ENCODE measurements at places on chromosomes 7 and 10.

GRCh38 chr10:22851865-22852239 is 76.0 kb upstream of the ARMC3 start:
- DNase-seq = no peak

GRCh38 chr10:72557362-72557761 is 68.5 kb downstream of the MICU1 start:
- no peak for DNase-seq

GRCh38 chr10:71188201-71188600 is 24.2 kb upstream of the UNC5B start:
- no peak for DNase-seq

- DNase-seq = no peak
Measured at GRCh38 chr7:135467207-135467711, 42.6 kb downstream of the CNOT4 start.

DNA sequence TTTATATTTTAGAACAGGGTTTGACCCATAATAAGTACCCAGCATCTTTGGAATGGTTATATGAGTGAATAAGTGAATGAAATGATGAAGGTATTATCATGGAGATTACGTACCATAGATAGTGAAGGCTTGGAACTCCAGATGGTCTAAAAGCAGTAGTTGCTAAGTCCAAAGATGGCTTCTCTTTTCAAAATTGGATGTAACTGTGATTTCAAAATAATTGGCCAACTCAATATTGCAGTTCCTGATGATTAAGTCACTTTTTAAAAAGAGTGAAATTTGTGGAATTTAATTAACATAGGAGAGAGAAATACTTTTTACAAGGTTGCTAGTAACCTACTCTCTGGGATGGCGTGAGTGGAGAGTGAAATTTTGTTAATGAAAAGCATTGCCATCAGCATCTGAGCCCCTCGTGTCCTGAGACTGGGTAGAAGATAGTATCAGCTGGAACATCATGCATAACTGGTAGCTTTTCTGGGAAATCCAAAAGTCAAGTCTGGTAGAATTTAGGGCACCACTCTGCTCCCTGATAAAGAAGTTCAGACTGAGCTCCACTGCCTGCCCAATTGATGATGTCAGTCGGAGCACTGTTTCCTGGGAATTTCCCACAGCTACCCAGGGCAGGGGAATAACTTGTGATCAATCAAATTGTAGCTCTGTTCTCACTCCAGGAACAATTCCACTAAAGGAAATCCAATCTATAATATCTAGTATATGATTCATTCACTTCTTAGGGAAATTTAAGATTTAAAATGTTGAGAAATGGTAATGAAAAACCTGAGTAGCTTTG is 3.2 kb downstream of the GPR141 start:
- DNase-seq = no peak

DNA sequence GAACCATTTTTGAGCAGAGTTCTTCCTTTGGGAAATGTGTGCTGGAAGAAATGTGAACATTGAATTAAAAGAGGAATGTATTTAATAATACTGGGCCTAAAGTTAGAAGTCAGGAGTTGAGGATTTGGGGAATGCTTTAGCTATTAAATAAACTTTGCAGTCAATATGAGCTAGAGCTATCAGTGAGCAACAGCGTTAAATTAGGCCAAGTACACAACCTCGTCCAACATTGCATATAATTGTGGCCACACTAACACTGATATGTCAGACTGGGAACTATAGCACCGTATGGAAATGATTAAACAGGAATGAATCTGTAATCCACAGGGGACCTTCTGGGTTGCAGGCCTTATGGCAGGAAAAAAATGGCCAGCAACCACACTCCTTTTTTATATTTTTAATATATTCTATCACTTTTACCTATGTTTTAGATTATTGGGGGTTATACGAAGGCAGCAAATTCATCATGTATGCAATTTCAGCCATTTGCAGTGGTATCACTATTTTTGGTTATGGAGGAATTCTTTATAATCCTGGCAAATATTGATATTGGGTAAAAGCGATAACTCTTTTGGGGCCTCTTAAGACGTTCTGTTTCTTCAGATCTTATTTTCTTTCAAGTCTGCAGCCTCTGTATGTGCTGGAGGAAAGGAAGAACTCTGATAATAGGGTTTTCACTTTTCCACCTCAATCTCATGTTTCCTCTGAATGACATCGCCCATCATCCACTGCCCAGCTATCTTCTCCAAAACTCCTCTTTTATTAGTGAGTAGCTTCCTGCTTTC is 236.3 kb upstream of the PLXDC2 start:
- DNase-seq = no peak

DNA sequence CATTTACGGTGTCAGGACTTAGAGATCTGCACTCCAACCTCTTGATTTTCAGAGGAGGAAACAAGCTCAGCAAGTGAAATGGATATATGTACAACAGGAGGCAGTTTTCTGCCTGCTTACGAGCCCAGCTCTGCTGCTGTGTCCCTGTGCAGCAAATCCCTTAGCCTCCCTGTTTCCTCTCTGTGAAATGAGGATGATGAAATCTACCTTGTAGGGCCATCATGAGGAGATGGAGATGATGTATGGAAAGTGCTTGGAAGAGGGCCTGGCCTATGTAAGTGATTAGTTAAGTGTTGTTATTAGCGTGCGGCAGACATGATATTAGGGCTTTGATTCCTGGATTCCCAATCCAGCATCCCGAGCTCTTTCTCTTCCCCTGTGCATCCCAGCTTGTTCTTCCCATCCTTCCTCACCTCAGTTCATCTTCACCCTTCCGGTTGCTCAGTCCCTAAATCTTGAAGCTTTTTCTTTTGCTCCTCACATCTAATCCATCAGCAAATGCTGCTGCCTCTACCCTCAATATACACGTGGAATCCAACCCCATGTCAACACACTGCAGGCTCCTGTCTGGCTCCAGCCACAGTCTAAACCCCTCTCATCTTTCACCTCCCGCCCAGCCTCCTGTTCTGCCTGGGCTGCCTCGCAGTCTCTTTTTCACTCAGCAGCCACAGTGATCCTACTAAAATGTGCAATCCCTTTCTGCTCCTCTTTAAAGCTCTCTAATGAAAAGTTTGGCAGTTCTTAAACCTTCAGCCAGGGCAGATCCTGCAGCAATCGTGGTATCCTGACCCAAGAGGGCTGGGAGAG is 113.8 kb downstream of the MARCHF5 start:
- DNase-seq = no peak

- DNase-seq = no peak
Measured at GRCh38 chr7:29495653-29496052, 68.0 kb upstream of the PRR15 start.

- DNase-seq = no peak
Measured at GRCh38 chr7:108078211-108078673, 51.9 kb downstream of the LAMB4 start.

DNA sequence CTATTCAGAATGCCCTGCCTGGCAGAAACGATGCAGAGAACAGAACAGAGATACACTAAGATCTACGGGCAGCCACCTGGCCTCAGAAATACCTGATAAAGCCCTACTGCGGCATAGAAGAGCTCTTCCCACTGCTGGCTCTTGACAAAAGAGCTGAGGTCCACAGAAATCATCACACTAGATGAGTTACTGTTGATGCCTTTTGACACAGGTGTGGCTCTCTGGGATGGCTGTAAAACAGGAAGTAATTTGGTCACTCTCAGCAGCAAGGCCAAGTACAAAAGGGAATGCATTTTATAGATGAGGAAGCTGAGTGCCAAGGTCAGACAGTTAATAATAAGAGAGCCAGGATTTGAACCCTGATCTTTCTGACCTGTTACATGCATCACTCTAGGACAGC is 35.0 kb upstream of the ACSL5 start:
- DNase-seq = no peak

- DNase-seq = no peak
Measured at GRCh38 chr7:116148626-116149025, 61.7 kb upstream of the TES start.

DNA sequence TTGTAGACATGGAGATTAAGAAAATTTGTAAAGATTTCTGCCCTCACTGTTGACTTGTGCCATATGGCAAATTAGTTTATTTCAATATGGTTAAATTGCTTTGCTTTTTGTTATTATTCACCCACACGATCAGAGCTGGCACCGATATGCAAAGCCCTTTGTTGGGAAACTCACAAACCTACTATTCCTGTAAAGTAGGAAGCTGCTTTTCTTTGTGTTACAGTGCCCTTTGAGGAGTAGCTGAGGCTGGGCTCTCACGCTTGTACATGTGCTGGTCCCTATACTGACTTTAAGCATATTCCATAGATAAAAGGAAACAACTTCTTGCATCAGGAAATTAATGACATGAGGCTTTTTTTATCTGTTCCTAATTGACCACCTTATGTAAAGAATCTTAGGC is 17.6 kb upstream of the AOAH start:
- no peak for DNase-seq

DNA sequence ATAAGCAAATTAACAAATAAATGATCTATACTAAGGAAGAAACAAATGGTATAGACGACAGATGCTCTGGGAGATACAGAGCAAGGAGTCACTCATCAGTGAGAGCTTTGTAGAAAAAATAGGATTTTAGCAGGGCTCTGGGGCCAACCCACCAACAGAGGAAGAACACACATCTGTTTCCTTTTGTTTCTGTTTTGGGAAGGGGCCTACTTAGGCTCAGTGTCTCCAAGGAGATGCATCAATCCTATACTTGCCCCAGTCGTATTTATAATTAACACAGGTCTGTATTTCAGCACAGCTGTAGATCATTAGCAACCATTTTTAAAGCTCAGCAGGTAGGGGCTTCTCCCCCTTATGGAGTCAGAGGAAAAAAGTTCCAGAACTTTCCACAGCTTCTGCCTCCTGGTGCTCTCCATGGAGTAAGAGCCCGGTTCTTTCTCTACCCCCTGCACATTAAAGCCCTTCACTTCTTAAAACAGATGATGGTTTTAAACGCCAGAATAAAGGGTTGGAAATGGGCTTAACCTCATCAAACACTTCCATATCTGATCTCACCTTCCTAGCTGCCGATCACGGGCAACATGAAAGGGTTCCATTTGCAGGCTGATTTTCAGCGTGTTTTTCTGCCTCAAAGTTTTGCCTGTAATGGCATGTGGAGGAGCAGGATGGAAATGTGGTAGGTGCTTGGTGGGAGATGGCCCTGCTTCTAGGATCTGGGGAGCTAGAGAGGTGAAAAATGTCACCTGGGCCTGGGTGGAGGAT is 291.7 kb downstream of the TCF7L2 start:
- no peak for DNase-seq

- DNase-seq = no peak
Measured at GRCh38 chr7:157097569-157097968, 41.2 kb upstream of the UBE3C start.

GRCh38 chr7:12855036-12855435 is 167.6 kb downstream of the ARL4A start:
- no peak for DNase-seq

DNA sequence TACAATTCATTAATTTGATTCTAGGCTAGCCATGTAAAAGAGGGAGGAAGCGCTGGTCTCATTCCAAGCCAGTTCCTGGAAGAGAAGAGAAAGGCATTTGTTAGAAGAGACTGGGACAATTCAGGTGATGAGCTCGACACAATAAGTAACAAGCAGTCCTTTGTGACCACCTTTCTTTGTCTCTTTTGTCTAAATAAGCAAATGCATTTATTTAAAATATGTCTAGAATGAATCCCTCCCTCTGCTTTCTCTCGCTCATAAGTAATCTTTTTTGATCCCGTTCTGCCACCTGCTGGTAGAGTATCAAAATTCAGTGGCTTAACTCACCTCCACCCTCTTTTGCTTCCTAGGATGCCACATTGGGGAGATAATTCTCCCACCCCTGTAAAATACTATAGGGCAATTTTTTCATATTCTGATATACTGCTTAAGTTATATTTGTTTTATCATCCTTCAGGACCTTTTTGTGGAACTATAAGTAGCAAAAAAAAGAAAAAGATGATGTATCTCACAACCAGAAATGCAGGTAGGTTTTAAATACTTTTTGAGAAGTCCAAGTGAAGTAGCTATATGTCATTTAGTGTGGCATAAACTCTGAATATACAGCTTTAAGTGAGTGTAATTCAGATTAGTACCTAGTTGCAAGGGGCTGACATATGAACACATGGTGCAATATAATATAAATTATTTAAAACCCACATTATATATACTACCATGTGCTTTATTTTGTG is 91.5 kb downstream of the GSDME start:
- DNase-seq = no peak

GRCh38 chr10:86366902-86367151 is 232 bp upstream of the GRID1 start:
- DNase-seq = no peak

GRCh38 chr7:101112233-101112632 is 14.7 kb upstream of the SERPINE1 start:
- peak; percentile 100 for DNase-seq

- DNase-seq = no peak
Measured at GRCh38 chr10:120436439-120437112, 20.5 kb upstream of the PLPP4 start.

DNA sequence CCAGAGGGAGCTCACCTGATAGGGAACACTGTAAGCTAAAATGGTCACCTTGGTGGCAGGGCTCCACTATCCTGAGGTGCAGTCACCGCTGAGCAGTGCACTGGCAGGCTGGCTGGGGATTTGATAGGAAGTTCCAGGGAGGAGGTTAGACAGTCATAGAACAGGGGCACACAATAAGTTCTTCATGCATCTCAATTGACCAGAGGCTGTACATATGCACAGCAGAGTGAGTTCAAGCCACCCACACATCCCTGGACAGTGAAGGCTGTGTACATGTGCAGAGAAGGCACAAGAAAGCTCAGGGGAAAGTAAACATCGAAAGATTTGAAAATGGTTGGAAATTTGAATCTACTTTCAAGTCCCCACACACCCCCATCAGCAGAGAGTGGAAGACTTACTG is 13.9 kb downstream of the PRTFDC1 start:
- no peak for DNase-seq

DNA sequence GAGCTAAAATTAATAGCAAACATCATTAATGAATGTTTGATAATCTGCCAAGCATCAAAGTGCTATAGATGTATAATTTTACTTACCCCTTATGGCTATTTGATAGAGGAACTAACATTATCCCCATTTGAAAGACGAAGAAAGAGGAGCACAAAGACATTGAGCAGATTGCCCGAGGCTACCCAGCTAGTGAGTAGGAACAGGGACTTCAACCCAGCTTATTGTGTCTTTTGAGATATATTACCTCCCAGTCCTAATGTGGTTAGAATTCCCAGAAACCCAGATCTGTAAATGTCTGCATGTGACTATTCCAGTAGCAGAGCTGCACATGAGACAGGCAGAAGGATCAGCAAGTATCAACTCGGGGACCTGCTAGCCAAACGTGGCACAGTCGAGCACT is 160.1 kb upstream of the AOAH start:
- DNase-seq = no peak

DNA sequence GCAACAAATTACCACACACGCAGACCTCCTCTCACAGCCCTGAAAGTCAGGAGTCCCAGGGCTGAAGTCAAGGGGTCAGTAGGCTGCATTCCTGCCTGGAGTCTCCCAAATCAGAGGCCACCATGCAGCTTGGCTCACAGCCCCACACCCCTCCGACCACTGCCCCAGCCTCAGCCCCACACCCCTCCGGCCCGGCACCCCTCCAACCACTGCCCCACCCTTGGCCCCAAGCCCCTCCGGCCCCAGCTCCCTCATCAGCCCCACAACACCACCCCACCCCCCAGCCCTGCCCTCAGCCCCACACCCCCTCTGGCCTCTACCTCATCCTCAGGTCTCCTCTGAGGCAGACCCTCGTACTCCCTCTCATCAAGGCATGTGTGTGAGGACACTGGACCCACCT is 85.7 kb downstream of the DIP2C start:
- DNase-seq = no peak

Measured in pulmonary artery endothelial cell (primary cell).